CD4-positive, alpha-beta T cell (primary cell): ENCODE measurements at places on chromosomes 7 and 10.

DNA sequence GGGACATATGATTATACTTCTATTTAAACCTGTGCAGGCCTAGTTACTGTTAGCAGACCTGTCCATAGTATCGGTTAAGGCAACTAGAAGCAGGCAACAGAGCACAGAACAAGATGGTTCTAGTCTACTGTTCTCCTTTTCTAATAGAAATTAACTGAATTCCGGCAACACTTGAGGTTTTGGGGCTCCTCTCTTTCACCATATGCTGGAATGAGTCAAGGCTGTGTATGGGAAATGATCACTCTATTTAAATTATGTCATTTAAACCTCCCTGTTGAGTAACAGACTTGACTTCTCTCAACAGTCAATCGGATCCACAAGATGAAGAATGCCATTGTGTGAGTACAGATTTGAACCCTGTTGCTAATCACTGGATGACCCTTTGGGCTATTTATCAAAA is 6.2 kb upstream of the OTUD1 start:
- no peak for DNase-seq

DNA sequence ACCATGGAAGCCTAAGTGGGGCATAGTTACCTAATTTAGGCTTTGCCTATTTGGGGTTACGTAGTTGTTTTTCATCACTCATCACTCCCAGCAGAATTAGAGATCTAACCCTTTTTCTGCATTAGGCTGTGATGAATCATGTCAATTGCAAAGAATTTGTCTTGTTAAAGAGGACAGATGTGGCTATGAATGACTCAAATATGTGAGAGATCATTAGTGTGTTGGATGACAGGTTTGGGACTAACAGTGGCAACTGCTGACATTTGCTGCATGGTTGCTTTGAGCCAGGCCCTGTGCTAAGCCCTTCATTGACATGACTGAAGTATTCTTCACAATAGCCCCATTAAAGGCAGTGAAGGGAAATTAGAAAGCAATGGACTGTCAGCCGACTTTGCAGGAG is 83.4 kb upstream of the BMPER start:
- DNase-seq = no peak

GRCh38 chr7:122301858-122302760 is 2.4 kb downstream of the FEZF1 start:
- DNase-seq = no peak

DNA sequence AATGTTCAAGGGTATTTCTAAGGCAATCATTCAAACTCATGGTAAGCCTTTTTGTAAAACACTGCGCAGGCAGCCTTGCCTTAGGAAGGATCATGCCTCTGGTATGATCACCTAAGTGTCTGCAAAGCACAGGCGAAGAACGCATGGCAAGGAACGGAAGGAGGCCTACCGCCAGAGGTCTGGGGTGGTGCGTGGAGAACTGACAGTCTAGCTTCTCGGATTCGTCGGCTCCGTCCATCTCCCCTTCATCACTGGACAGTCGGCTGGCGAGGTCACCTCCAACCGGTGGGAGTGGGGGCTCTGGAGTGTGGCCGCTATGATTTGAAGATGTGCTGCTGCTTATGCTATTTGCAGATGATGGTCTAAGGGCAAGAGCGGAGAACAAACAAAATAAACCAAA is 42.6 kb upstream of the EFCAB10 start:
- DNase-seq = no peak

DNA sequence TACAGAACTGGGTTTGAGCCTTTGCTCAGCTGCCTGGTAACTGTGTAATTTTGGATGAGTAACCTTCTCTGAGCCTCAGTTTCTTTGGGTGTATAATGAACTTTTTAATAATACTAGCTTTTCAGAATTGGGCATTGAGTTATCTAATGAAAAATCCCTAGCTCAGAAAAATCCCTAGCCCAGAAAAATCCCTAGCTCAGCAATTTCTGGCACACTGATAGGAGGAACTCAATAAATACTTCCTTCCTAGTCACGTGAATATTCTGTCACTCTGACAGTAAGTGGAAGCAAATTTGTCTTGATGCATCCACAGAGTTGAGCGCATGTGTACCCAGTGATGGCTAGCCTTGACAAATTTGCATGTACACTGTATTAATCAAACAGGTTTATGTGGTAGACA is 817.6 kb downstream of the XPNPEP1 start:
- no peak for DNase-seq

GRCh38 chr10:44824607-44825006 is 86.5 kb upstream of the TMEM72 start:
- DNase-seq = no peak

DNA sequence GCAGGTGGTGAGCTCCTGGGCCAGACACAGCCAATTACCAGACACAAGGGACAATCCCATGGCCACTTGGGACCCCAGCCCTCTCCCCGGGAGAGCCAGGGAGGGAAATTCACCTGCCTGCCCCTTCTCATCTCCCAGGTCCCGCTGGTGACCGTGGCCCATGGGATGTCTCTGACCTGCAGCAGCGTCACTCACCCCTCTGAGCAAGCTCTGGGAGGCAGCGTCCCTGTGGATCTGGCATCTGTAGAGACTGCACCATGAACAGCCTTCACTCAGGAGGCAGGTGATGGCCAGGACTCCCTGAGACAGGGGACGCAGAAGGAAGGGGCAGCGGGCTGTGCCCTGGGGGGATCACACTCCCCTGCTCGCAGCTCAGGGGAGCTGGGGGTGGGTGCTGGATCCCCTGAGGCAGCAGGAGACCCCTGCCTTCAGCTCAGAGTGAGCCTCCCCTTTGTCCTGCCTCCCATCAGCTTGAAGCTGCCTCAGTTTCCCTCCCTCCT is 90.8 kb downstream of the FOXL3 start:
- no peak for DNase-seq

DNA sequence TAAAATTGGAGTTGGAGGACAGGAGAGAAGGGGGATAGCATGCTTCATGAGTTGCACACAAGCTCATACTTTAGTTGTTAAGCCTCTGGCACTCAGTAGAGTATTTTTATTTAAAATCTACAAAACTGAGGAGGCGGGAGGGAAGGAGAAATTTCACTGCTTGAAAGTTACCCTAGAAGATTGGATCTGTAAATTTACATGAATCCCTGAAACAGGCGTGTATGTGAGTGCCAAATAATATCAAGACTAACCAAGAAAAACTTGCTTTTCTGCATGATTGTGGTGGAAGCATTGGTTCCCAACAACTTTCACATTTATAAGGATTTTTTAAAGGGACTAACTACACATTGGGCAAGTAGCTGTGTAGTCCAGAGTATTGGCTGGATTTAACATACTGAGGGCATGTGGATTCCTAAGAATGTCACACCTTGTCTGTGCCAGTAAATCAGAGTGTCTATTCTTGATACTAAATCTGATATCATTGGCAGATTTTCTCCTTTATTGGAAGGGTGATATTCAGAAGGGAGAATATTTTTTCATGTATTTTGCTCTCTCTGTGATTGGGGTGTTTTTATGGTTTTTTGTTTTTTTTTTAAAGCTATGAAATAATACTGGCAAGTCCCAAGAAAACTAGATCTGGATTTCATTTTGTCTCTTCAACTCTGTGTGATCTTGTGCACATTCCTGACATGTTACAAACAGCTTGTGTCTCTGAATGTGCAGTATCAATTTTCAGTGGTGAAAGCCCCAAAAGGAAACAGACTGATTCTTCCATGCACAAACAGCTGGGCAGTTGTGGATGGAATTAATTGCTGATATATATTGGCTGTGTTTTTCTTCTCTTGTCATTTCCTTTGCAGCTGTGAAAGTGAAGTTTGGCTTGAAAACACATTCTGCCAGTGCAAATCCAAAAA is 67.2 kb downstream of the ADD3 start:
- no peak for DNase-seq

DNA sequence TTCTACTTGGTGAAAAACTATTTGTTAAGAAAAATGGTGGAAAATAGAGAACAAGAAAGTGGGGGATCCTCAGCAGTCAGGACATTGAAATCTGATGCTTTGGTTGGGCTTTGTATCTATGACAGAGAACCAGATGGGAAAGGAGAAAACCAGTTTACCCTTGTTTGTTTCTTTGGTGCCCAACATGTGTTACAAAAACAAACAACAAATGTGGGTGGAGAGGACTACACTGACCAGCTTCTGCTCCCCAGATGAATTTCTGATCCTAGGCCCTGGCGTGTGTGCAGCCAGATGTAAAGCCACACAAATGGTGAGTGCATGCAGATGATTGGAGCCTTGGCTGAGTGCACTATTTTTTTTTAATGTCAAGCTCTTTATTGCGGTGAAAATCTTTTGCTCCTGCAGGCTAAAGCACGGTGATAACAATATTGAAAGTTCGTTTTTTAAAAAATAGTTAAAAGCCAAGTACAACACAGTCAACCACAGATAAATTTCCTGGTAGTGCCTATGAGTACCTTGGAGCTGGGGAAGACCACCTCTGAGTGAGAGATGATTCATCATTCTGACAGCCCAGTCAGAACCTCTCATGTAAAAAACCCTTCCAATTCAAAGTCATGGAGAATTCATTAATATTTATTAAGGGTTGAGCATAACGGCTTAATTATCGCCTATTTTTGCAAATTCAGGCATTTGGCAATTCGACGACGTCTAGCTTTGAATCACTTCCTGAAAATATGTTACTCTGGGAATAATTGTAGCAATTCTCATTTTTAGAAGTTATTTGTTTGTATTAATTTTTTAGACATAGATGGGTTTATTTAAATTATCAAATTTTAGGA is 163.7 kb downstream of the AGMO start:
- no peak for DNase-seq

DNA sequence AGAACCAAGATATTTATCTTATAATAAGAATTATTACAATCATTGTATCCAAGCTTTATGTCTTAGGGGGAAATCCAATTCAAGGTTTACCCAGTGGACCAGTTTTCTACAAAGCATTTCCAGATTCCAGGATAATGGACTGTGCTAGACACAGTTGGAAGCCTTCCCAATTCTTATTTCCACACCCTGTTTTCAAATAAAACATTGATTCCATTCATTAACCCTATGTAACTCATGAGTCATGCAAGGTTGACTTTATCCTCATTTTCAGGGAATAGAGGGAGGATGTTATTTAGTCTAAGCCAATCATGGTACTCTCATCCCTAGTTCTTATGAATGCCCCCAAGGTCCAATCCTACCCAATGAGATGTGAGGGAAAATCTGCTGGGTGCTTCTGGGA is 145.7 kb downstream of the RNLS start:
- no peak for DNase-seq

DNA sequence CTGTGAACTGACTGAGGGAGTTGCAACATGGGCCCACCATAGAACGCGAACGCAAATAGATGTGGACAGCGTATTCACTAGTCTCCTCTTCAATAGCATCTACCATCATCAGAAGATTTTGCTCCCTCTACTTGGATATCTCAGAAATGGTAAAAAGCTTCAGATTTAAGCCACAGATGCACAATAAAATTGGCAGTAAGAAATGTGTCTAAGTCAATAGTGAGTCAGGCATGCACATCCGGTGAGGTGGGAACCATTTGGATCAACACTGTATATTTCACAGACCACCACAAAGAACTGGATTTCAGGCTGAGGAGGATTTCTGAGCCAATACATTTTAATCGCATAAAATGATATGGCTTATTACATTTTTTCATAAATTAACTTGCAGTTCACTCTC is 111.5 kb upstream of the ADAM12 start:
- no peak for DNase-seq

DNA sequence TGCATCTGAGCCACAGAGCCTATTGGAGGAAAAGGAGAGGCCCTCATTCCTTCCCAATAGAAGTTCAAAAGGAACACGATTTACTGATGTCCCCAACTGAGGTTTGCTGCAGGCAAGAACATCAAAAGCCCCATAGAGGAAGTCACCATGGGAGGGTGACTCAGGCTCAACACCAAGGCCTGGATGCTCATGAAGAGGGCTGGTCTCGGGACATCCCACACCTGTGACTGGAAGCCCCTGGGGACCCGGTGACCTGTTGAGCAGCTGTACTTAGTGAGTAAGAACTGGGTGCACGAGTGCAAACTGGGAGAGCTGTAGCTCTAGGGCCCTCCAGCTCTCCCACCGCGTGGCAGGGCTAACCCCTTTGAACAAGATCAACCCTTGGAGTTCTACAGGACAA is 38.0 kb downstream of the CYTH3 start:
- no peak for DNase-seq

- no peak for DNase-seq
These were observed 170.1 kb downstream of the RTKN2 start for GRCh38 chr10:62098278-62099121.

- no peak for DNase-seq
These were observed 22.1 kb downstream of the HSPA12A start for GRCh38 chr10:116720241-116720643.

- no peak for DNase-seq
These were observed 350.3 kb upstream of the POT1 start for GRCh38 chr7:125279961-125280360.

- no peak for DNase-seq
These were observed 110.7 kb downstream of the AKR1D1 start for GRCh38 chr7:138186951-138187351.

DNA sequence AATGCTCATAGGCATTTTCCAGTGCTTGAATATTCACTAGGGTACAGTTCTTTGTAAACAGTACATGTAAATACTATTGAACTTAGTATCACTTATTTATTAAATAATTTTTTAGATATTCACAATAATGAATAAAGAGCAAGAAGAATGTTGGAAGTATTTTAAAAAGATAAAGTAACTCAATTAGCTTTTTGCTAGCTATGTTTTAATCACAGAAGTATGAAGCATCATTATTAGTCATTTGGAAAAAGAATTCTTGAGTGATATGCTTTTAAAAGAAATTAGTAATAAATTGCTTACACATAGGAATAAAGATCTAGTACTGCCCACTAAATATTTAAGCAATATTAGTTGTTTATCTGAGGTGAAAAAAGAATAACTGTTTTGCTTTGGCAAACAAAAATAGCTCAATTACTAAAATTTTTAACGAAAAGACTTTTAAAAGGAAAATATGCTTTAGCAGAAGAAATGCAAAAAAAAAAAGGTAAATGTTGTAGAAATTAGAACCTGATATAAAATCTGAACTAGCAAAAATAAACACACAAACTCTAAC is 66.5 kb downstream of the SGMS1 start:
- DNase-seq = no peak

- no peak for DNase-seq
These were observed 100.6 kb downstream of the GRB10 start for GRCh38 chr7:50682079-50682478.

GRCh38 chr10:106873770-106874603 is 290.5 kb downstream of the SORCS1 start:
- no peak for DNase-seq

- no peak for DNase-seq
These were observed 81.8 kb upstream of the ANKRD1 start for GRCh38 chr10:91002656-91003055.

DNA sequence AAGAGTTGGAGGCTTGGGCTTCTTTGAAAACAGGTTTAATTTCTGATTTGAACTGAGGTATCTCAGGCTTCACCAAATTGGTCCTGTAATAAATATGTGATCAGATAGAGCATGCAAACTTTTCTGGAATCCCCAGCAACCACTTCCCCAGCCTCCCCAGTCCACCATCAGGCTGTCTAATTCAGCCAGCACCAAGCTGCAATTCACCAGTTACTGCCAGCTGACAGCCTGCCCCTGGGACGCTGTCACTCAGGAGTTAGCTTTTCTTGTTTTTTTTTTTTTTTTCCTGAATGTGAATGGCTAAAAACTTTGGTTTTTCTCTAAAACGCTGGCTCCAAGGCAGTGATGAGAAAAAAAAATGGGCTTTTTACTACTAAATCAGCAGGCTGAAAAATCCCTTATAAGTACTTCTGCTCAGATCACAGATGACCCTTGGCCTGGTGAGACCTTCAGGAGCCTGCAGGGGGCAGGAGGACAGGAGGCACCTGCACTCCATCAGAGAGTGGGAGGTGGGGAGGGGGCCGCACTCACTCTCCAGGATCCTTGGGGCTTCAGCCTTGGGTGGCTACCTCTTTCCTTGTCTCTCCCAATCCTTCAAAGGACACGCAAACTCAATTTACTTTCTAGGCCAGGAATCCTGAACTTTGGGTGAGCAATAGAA is 349.4 kb downstream of the GATA3 start:
- no peak for DNase-seq
